PC-9 (cell line): ENCODE measurements at places on chromosomes 4 and X.

GRCh38 chr4:188408244-188409030, 269.2 kb downstream of the TRIML1 start:
- DNase-seq: no peak

- DNase-seq: no peak
Observed at GRCh38 chr4:150852216-150852615, 162.9 kb downstream of the LRBA start.

GRCh38 chr4:134278675-134279074, 77.1 kb upstream of the PABPC4L start:
- DNase-seq: no peak

GRCh38 chr4:145881989-145882388, 56.6 kb downstream of the ZNF827 start:
- DNase-seq: peak; percentile 43

DNA sequence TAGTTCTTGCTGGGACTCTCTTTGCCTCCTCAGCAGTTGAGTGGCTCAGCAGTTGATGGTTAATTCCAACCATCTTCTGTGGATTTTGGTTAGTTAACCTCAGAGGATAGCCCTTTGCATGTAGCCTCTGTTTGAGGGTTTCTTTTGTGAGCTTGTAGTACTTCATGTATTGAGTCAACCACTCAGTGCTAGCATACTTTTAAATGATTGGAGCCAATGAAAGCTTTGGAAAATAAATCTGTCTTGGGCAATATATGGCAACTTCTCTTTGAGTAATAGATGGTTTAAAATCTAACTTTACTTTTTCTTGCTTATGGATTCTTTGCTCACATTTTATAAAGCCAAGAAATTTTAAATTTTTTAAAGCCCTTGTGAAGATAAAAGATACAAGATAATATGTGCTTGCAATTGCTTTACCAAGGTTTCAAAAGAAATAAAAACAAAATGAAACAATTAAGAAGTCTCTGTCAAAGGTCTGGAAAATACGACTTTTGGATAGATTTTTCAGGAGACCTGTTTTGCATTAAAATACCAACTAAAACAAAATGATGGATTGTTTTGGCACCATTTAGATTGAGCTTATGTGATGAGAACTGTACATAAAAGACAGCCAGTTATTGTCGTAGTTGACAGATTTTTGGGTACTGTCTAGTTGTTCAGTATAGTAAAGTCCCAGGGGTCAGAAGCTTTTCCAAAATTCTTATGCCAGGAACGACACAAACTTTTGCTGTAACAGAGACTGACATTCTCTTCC, 181.9 kb downstream of the SPRY1 start:
- DNase-seq: no peak

GRCh38 chr4:118224243-118224829, 128.5 kb downstream of the PRSS12 start:
- DNase-seq: no peak

GRCh38 chr4:1026115-1026514, 14.7 kb downstream of the FGFRL1 start:
- DNase-seq: peak; percentile 40

GRCh38 chrX:22021751-22022324, 10.3 kb upstream of the PHEX start:
- DNase-seq: no peak

GRCh38 chr4:156628858-156629257, 342.7 kb downstream of the PDGFC start:
- DNase-seq: no peak

DNA sequence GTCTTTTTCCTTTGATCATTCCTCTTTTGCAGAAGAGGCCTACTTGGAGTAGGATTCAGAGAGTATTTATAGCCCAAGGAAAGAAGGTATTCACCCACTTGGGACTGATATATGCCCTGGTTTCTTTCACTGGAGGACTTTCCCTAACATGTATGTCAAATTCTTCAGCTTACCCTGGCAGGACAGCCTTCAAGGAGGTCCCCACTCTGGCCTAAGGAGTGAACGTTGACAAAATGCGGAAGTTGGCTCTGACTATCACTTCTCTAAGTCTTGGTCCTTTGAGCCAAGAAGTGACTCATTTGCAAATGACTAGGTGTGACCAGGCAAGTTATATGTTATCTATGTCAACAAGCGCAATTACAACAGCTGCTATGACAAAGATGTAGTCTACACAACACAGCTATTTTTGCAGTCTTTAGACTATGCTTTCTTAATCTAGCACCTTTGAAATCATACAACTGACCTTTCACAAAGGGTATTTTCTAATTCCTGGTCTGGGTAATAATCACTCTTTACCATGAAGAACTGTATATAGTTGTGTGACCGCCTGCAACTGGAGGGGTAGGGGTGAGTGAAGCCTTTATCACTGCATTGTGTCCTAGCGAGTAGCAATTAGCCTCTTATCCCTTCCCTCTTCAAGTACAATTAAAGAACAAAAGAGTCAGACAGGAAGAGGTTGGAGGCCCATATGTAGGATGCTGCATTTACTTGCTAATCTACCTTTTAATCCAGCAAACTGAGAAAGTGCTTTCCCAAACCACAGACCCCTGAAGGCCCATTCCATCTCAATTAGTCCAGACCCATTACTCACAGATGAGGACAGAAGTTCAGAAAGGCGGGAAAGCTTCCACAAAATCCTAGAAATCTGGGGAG, 50.1 kb downstream of the RASGEF1B start:
- peak; percentile 39 for DNase-seq

DNA sequence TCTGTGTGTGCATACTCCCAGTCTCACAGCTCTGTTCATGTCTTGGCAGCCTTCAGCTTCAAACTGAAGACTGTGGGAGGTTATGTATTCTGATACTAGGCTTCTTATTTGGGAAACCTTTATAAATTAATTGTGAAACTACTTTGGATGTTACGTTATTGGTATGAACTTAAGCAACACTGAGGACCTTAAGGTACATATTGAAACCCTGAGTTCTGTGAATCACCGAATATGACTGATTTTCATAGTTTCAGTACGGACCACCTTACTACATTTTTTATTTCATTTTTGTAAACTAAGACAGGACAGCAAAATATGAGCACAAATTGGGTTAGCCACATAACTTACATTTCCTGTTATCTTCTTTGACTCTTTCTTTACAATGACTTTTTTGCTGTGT, 498.4 kb downstream of the PDGFC start:
- no peak for DNase-seq

GRCh38 chr4:35105486-35105885, 1138.8 kb downstream of the ARAP2 start:
- peak; percentile 40 for DNase-seq

DNA sequence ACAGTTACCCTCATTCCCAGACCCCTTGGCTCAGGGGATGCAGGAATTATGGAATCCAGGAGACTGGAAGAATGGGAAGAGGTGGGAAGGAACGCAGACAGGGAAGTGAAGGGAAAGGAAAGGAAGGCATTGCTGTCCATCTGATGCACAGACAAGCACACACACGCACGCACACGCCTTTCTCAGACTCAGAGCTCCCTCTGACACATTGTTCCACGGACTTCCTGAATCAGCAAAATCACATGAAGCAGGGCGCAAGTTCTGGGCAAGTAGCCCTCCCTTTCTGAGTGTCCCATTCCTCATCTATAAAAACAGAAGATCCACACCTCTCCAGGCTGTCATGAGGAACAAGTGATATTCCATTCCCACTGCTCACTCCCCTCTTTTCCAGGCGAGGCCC, 13.2 kb downstream of the IQSEC2 start:
- DNase-seq: no peak

GRCh38 chrX:134533952-134534351, 74.0 kb downstream of the HPRT1 start:
- DNase-seq: no peak

DNA sequence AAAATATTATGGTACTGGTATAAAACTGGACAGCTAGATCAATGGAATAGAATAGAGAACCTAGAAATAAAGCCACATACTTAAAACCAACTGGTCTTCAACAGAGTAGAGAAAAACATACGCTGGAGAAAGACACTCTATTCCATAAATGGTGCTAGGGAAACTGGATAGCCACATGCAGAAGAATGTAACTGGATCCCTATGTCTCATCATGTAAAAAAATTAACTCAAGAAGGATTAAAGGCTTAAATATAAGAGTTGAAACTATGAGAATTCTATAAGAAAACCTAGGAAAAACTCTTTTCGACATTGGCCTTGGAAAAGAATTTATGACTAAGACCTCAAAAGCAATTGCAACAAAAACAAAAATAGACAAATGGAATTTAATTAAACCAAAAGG, 114.6 kb downstream of the PCDH18 start:
- no peak for DNase-seq

DNA sequence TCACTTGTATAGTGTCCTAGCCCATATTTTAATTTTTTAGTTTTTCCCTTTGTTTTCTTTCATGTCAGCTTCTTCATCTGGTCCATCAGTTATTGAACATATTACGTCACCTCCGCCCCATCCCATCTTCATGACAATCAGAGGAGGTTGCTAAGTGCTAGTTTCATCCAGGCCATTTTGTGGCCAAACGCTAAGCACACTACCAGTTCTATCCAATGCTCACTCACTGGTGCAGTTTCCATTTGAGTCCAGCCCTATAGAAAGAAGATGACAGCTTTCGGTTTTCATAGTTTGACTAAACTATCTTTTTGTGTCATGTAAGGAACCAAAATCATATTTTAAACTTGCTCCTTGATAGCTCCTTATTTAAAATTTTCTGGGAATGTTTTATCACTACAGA, 304.2 kb downstream of the TENM3 start:
- DNase-seq: no peak

DNA sequence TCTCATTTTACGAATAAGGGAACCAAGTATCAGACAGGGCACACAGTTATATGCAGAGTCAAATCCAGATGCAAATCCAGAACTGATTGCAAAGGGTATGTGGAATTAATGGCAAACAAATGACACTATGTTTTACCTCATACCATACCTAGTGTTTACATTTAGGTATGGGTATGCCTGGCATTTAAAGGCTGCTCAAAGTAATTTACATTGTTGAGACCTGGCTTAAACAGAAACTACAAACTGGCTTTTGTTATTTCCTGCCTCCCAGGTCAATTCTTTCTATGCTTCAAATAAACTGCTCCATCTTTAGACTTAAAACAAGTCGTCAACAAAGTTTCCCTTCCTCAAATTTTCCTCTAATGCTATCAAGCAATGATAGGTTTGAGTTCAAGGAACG, 33.7 kb downstream of the ANKRD17 start:
- DNase-seq: no peak

- DNase-seq: no peak
Observed at GRCh38 chr4:155982736-155983385, 29.2 kb upstream of the CTSO start.

GRCh38 chr4:3676196-3676595, 90.0 kb upstream of the ADRA2C start:
- no peak for DNase-seq

- no peak for DNase-seq
Observed at GRCh38 chr4:55635282-55635681, 816 bp downstream of the NMU start.

DNA sequence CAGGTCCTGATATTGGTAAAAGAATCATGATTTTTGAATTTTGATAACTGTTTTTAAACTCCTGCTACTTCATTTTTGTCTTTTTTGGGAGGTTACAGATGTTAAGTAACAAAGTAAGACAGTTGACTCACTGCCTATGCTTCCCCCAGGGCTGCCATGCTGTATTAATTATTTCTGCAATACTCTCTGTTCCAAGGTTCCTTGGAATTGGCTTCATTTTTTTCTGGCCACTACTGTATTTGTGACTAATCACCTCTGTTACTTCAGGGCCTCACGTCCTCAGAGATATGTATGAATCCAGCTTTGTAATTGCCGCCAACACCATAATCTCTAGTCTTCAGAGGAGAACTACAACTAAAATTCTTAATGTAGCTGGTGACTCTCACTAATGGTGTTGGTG, 1729.3 kb downstream of the C4orf33 start:
- no peak for DNase-seq

GRCh38 chrX:25158635-25159034, 142.9 kb upstream of the ARX start:
- no peak for DNase-seq

GRCh38 chr4:22356987-22357596, 158.8 kb downstream of the ADGRA3 start:
- no peak for DNase-seq

DNA sequence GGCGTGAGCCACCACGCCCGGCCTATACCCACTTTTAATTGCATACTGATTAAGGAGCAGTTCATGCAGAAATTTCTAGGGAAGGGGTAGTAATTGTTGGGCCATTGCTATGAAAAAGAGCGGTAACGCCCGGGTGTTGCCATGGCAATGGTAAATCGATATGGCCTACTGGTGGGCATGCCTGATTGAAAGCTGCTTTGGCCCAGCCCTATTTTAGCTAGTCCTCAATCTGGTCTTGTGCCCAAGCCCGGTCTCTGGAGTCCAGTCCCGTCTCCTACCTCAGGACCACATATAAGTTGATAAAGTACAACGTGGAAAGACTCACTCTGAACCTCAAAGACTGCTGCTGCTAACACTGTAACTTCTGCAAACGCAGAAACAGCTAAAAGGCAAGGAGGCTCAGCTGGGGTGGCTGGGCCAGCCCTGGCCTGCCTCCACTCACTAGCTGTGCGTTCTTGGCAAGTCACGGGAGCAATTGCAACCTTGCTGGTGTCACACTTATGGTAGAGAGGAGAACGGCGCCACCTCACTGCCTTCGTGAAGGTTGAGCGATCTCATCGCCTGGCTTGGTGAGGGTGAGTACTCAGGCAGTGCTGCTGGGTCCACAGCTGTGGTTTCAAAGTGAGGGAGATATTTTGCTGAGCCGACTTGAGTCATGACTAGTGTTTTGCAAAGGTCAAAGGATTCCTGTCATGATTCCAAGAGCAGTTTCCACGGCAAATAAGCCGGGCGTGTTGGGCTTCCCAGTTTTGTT, 57.0 kb upstream of the GRPEL1 start:
- DNase-seq: no peak

DNA sequence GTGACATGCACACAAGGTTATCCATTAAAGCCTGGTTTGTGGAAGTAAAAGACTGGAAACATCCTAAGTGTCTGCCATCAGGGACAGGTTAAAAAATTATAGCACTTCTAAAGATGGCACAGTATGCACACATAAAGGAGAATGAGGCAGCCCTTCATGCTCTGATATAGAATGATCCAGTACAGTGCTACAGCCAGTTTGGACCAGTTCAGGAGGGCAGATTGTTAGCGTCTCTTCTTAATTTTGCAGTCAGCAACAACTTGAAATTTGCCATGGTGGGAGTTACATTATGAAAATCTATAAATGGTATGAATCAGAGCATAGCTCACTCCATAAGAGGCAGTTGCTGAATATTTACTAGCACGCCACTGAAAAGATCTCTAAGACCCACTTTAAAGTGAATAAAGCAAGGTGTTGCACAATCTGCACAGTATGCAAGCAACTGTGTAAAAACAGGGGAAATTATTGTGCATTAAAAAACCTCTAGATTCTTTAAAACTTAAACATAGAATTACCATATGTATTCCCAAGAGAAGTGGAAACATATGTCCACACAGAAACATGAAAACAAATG, 20.3 kb upstream of the SOD3 start:
- no peak for DNase-seq

GRCh38 chrX:66203114-66203513, 39.1 kb downstream of the HEPH start:
- no peak for DNase-seq
